ENCODE measurements at places on chromosomes 1 and 21. TPM values are rescaled to one million over a fixed set of nuclear protein-coding genes. Genes with fewer than 3 reads are reported as not detected.

The OR2L3 gene
- not detected for total RNA-seq

The TNFRSF8 gene
- under 0.01 TPM for total RNA-seq

The NGF gene
- total RNA-seq, result not detected

The PROK1 gene
- not detected for total RNA-seq

The OR2G6 gene
- total RNA-seq, result not detected

The CLEC20A gene
- total RNA-seq, result not detected

The ABCG1 gene
- total RNA-seq, result 17.7 TPM

The LY9 gene
- total RNA-seq, result not detected

The CR2 gene
- total RNA-seq, result not detected
